ENCODE measurements at places on chromosomes 11 and 22. TPM values are rescaled to one million over a fixed set of nuclear protein-coding genes. Genes with fewer than 3 reads are reported as not detected.

DNA sequence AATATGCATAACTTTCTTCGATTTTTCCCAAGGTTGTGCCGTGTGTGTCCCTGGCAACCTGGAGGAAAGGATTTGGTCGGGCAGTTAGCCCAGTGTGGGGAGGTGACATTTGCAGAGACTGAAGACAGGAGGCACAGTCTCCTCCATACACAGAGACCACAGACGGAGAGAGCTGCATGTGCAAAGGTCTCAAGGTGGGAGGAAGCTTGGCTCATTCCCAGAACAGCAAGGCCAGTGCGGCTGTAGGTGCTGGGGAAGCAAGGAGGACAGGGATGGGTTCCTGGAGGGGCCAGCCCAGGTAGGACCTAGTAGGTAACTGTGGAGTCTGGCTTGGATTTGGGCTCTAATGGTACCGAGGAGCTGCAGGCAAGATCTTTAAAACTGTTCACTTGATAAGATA is 20.7 kb upstream of the CPT1A start:
- DNase-seq: no peak

- DNase-seq: no peak
Observed at GRCh38 chr22:33842006-33842354, 78.3 kb downstream of the LARGE1 start.

The PHF21B gene
- polyA plus RNA-seq: 0.09 TPM

GRCh38 chr22:39185601-39186012 is 33.1 kb upstream of the CBX7 start:
- peak; percentile 49 for DNase-seq

The NXPE4 gene
- not detected for polyA plus RNA-seq

DNA sequence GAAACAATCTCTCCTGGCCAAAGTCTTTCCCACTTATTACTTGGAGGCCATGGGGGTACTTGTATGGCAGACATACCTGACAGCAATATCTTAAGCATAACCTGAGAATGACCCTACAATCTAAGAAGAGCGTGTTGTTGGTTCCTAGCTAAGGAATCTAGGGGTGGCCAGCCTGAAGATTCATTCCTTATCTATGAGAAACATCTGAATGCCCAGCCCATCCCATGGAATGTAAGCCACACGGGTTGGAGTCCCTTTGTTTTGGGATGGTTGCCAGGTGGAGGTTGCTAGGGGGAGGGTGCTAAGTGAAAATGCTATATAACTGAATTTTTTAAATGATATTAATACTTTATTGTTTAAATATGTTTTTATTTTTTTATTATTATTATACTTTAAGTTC is 725.0 kb downstream of the ETS1 start:
- no peak for DNase-seq

- no peak for DNase-seq
Observed at GRCh38 chr22:38728871-38729796, 23.4 kb downstream of the GTPBP1 start.

The GTSE1 gene
- polyA plus RNA-seq: 15.6 TPM

Data from IMR-90 (cell line).